ENCODE measurements at places on chromosomes 2 and 18.

- DNase-seq = no peak
Observed at GRCh38 chr2:234047361-234047760, 3.1 kb upstream of the SPP2 start.

DNA sequence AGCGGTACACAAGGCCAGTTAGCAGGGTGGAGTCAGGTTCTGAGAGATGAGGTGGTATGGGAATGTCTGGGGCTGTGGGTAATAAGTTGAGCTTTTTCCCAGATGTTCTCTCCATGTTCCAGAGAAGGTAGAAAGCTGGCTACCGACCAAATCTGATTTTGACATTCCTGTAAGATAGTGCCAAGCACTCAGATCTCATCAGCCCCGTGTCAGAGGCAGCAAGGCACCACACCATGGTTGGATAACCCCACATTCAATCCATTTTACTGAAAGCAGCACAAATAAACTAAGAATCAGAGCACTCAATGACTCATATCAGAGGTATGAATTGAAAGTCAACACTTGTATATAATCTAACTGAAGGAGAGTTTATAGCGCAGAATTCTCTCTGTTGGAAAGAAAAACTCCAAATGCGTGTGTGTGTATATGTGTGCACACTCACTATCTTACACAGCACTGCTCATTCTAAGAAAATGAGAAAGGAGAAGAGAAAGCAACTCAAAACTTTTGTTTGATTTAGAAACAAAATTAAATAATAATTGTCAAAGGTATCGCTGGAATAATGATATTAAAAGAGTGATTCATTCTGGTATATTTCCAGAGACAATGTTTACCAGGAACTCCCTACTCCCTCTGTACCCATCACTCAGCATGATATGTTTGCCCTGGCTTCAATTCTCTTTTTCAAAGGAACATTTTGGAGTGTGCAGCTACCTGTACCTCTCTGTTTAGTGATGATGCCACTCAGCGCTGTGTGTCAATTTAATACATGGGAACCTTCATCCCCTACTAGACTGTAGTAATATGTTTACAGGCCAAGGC, 375.1 kb upstream of the ID2 start:
- no peak for DNase-seq

DNA sequence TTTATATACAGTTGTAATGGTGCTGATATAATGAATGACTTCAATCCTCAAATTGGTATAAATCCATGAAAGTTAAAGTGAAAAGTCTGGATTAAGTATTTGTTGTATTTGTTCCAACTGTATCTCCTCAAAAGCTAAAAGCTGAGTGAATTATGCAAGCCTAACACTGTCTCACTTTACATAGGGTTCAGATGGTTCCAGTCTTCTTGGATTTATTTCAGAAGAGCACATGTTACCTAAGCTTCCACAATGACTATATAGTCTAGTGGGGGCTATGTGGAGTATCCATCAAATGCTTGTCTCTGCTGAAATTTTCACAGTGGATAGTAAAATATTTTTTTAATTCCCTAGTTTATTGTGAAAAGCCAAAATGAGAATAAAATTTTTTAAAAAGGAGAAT, 13.0 kb downstream of the MCEE start:
- DNase-seq = no peak

- DNase-seq = no peak
Observed at GRCh38 chr18:76993573-76993972, 139.0 kb downstream of the MBP start.

DNA sequence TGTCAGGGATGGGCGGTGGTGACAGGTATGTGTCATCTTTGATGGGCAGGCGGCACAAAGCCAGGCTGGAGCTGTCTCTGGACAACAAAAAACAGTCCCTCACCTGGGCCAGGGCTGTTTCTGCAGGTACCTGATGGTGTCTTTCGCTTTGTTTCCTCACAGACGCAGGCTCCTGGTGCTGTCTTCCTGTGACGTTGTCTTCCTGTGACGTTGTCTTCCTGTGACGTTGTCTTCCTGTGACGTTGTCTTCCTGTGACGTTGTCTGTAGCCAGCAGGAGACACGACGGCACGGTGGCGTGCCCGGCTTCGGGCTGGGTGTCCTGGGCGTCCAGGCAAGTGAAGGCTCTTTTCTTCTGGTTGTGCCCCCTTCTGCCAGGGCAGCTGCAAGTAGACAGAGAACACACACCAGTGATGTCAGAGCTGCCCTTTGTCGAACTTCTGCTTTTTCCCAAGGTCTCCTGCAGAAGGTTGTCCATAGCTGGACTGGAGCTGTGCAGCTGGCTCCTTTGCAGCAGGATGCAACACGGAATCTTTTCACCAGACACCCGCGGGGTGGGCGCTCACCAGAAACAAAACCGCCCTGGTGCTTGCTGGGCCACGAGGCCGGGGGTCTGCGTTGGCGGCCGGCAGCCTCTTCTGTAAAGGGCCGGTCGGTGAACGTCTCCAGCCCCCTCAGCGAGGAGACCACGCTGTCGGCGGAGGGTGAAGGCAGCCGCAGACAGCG, 21.1 kb downstream of the GPR35 start:
- no peak for DNase-seq

- DNase-seq = no peak
Observed at GRCh38 chr2:204237416-204237815, 300.9 kb downstream of the ICOS start.

- DNase-seq = no peak
Observed at GRCh38 chr2:105072039-105072438, 34.2 kb downstream of the MRPS9 start.

DNA sequence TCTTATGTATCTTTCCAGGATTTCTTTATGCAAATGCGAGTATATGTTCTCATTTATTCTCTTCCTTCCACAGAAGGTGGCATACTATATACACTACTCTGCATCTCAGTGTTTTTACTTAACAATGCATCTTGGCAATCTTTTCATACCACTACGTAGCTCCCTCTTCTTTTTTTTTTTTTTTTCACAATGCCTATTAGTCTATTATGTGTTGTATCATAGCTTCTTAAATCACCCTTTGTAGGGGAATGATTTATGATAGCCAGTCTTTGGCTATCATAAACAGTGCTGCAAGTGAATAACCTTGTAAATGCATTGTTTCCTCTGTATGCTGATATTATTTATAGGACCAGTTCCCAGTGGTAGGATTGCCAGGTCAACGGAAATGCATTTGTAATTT, 204.2 kb downstream of the BABAM2 start:
- DNase-seq = no peak

- DNase-seq = peak; percentile 34
Observed at GRCh38 chr2:38274286-38275276, 102.5 kb downstream of the ATL2 start.

- DNase-seq = no peak
Observed at GRCh38 chr2:115214050-115214449, 771.6 kb downstream of the DPP10 start.

- DNase-seq = no peak
Observed at GRCh38 chr2:186485576-186485870, 537 bp upstream of the ZC3H15 start.

DNA sequence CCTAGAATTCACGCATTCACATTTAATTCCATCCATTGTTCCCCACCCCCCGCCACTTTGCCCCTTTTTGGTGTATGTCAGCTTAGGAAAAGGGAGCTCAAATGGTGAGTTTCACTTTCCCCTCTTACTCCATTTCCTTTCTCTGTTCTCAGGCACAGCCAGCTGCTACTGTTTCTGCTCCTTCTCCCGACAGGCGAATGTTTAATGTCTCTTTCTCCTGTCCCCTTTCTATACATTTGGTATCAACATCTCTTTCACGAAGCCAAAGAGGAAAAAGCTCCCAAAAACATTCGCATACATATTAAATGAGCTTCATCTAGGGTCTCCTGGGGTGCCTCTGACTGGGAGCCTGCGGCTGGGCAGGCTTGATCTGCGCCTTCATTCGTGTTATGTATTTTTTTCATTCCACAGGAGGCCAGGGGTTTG, 124.2 kb upstream of the SATB2 start:
- DNase-seq = no peak

DNA sequence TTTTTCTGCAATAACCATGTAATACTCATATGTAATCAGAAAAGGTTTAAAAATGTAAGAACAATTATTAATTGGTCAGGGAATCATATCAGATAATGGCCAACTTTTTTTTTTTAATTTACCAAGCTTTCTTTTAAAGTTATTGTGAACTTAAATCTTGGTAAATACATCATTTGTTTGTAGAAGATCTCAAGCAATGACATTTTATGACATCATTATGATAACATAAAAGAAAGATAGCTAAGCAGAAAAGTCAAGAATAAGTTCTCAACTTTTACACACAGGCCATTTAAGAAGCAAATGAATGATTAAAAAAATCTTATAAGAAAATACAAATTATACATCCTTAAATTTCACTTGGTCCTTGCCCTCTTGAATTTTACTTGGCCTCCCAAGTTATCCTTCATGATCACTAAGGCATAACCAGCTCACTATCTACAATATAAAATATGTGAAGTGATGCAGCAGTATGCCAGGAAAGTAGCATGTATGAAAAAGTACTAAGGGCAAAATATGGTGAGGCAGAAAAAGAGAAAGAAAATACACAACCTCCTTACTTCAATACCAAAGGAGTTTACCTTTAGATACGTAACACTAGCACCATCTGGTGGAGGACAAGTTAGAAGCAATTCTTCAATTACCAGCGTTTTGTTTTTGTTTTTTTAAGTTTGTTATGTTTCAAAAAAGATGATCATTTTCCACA, 116.6 kb downstream of the SRBD1 start:
- DNase-seq = peak; percentile 68

DNA sequence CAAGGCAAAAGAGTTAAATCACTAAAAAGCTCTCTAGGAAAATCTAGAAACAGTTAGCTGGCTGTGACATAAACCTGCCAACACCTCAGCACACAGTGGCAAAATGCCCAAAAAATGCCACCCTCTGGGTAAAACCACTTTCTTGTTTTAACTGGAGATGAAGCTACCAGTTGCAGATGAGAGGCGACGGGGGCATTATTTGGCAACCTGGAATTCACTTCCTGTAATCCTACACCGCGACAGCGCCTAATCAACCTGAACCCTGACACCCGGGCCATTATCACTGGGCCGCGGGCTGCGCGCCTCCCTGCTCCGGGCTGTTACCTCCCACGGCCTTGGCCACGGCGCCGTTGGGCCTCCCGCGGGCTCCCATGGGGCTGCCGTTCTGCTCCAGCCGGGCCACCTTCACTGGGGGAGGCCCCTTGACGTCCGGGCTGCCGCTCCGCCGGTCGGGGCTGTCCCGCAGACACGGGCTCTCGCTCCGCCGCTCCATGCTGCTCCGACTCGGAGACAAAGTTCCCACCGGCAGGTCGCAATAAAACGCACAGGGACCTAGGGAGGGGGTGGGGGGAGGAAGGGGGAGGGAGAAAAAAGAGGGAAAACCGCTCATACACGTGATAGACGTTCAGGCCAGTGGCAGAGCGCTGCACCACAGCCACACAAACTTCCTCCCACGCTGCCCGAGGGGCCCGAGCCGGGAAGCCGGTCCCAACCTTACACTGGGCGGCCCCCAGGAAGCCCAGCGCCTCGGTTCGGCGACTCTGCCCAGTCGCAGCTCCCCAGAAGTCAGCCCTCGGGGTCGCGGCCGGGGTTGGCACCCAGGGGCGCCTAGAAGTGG, 2.0 kb downstream of the SATB2 start:
- DNase-seq = peak; percentile 47

- no peak for DNase-seq
Observed at GRCh38 chr2:181823405-181823804, 68.1 kb upstream of the ITPRID2 start.

- DNase-seq = no peak
Observed at GRCh38 chr2:170500104-170500503, 215.0 kb upstream of the SP5 start.

- no peak for DNase-seq
Observed at GRCh38 chr2:240919786-240920782, 13.9 kb downstream of the CROCC2 start.

- no peak for DNase-seq
Observed at GRCh38 chr18:13658436-13659204, 67.7 kb downstream of the FAM210A start.

- DNase-seq = peak; percentile 85
Observed at GRCh38 chr18:3529601-3530000, 79.6 kb downstream of the TGIF1 start.

DNA sequence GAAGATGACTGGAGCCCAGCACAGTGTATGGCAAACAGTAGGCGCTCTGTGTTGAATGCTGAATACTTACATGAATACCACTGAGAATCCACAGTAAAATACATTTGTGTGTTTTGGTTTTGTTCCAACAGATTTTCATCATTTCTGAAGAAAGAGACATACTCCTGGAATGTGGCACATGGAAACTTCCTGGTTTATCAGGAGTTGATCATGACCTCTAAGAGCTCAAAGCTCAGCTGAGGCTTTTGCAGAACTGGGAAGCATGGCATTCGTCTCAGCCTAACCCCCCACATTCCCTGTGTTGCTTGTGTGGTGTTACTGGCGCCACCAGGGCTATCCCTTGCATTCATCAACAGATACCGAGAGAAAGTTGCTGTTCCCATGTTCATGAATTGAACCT, 316.9 kb upstream of the REV1 start:
- DNase-seq = no peak

- no peak for DNase-seq
Observed at GRCh38 chr2:168624028-168624427, 168.0 kb downstream of the CERS6 start.

GRCh38 chr2:85675866-85676548, 8.0 kb upstream of the SFTPB start:
- no peak for DNase-seq

DNA sequence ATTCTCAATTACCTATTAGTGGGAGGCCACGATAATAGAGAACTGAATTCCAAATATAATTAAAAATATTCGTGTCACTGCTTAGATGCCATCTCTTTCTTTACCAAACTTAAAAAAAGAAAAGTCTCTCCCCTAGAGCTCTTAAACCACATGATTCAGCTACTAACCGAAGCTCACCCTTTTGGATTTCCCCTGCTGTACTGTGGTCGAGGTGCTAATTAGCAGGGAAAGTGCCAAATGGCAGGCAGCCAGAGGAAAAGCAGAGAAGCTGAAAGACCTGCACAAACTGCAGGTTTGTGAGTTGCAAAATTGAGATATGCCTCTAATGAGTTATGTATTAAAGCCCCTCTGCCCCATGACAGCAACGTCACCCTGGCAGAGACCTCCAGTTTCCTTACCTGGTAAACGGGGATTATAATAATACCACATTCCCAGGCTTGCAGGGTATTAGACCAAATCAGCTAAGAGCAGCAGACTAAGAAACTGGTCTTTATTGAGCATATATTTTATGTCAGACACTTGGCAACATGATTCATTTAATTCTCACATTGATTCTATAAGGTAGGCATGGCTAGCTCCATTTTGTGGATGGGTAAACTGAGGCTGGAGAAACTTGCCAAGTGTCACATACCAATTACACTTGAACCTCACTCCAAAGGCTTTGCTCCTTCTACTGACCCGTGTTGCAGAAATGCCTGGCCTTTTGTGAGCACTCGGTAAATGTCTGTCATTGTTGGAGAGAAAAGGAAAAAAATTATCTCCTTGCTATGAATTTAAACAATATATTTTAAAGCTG, 259.7 kb downstream of the LPIN1 start:
- peak; percentile 76 for DNase-seq

- no peak for DNase-seq
Observed at GRCh38 chr2:40367032-40367431, 84.9 kb downstream of the SLC8A1 start.

- DNase-seq = no peak
Observed at GRCh38 chr2:40433736-40434135, 18.2 kb downstream of the SLC8A1 start.

Measured in NCI-H2171 (cell line).